ENCODE measurements at places on chromosomes 3 and 15. TPM values are rescaled to one million over a fixed set of nuclear protein-coding genes. Genes with fewer than 3 reads are reported as not detected.

DNA sequence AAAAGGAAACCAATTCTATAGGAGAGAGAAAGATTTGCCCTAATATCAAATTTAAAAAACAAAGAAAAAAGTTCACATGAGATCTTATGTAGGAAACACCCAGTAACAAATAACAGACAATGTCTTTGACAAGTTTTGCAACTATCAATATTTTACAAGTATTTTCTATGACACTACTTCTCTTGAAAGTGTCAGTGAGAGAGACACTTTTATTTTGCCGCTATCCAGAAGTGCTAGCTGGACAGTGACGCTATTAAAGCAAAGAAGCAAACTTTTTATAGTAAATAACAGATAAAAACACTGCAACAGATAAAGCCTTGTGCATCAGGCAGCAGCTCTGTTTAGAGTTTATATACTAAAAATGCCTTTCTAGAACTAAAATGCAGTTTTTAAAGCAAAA lies 13.3 kb downstream of the LYSMD2 start:
- no peak for DNase-seq

GRCh38 chr15:25858952-25859760 lies 4.0 kb downstream of the ATP10A start:
- no peak for DNase-seq

- DNase-seq = no peak
Observed at GRCh38 chr3:139601191-139601961, 61.8 kb upstream of the RBP1 start.

GRCh38 chr15:63251701-63252100 lies 25.7 kb upstream of the APH1B start:
- DNase-seq = no peak

GRCh38 chr15:40829115-40829514 lies 607 bp upstream of the PPP1R14D start:
- DNase-seq = no peak

DNA sequence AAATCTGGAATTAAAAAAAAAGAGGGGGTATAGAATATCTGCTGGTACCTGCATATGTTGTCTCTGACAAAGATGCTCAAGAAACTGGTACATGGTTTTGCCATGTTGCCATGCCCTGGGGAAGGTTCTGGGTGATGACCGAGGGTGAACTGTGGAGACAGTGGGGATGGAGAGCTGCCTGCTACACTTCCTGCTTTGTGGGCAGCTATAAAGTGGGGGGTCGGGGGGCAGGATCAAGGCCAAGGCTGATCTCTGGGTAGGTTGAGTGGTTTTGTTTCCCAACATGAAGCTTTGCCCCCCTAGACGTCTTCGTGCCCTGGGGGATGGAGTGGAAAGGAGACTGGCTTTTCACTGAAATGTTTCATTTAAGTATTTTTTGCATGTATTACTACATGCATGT lies 74.6 kb downstream of the IQSEC1 start:
- DNase-seq = no peak

- no peak for DNase-seq
Observed at GRCh38 chr15:66895794-66896453, 169.5 kb upstream of the SMAD3 start.

DNA sequence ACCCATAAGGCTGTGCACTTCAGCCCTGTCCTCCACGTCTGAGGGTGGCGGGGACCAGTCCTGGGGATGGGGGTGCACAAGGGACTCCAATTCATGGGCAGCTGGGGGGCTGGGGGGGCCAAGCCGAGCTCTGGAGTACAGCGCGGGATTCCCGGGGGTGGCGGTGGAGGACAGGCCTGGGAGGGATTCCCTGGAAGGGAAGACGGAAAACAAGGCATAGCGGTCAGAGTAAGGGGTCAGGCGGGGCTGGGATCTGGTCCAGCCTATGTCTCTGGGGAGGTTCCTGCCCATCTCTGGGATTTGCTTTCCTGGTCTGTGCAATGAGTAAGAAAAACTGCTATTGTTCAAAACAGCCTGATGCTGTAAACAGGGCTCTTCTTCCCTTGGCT lies 8.1 kb upstream of the IGDCC3 start:
- DNase-seq = no peak

DNA sequence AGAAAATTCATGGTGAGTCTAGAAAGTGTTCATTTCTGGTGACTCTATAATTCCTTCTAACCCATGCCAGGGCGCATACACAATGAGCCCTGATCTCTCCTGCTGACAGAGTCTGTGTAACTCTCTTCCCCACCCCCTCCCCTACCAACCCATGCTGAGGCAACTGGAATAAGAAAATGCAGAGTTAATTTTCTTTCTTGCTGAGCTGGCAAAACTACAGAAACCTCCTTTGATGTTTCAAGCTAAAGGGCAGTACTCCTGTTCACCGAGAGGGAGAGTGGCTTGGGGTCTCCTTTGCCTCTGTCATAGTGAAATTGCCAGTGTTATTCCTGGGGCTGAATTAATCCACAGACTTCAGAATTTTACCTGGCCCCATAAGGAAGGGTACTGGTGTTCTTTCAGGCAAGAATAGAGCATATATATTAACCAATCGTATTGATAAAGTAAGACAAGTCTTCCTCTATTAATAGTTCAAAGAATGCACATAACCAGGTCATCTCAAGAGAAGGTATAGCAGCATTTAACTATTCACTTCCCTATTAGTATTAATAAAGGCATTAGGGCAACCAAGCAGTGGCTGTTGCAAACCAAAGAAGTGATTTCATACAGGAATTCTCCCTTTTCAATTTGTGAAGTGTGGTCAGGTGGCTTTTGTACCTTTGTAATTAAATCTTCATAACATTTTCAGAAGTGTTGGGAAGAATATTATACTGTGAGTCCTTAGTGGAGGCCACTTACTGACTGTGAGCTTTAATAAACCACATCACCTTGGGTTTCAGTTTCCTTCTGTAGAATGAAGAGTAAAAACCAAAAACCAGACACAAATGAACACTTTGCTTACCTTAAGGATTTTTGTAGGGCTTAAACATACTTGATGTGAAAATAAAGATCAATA lies 4.1 kb downstream of the GAP43 start:
- no peak for DNase-seq

TGM5 gene
- total RNA-seq = not detected
